ENCODE measurements at places on chromosomes 5 and 9.

DNA sequence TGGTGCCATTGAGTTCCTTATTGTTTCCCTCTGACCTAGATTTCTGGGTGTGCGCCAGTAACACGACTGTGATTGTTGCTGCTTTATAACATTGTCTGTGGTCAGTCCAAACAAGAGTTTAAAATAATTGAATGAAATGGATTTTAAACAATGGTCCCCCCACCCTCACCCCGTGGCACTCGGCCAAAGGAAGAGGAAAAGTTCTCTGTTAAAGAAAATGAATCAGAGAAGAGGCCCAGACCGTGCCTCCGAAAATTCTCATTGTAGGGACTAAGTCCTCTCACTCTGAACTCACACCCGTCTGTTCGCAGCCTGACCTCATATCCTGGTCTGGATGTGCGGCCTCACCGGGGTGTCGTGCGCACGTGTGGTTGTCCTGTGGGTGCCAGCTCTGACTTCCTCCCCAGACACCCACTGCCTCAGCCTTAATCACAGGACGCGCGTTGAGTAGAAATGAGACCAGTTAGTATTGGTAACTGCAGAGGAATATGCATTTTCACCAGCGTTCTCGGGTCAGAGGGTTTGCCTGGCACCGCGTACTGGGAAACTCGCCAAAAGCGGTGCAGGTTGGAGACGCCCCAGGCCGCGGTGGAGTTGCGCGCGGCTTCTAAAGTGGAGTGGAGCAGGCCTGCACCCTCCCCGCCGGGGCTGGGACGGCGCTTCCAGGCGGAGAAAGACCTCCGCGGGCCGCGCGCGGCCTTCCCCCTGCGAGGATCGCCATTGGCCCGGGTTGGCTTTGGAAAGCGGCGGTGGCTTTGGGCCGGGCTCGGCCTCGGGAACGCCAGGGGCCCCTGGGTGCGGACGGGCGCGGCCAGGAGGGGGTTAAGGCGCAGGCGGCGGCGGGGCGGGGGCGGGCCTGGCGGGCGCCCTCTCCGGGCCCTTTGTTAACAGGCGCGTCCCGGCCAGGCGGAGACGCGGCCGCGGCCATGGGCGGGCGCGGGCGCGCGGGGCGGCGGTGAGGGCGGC is at the start of gene ABL1:
Gene ABL1, plus strand, starts transcription at position 884 of the 966 bp plus-strand sequence. CDS start 193 bp downstream, outside the sequence.
- DNase-seq = no peak

- peak; percentile 88 for DNase-seq
These were observed 35.6 kb downstream of the DAB2IP start for GRCh38 chr9:121686930-121687541.

- DNase-seq = no peak
These were observed 184.6 kb upstream of the DMAC1 start for GRCh38 chr9:7984203-7984602.

GRCh38 chr9:16268067-16268881 is 602.2 kb downstream of the BNC2 start:
- DNase-seq = no peak

GRCh38 chr9:18632632-18633403 is 158.9 kb downstream of the ADAMTSL1 start:
- DNase-seq = no peak

GRCh38 chr5:32462618-32463017 is 18.1 kb upstream of the ZFR start:
- no peak for DNase-seq

- DNase-seq = no peak
These were observed 9.0 kb upstream of the LRRTM2 start for GRCh38 chr5:138884094-138884493.

- no peak for DNase-seq
These were observed 24.7 kb upstream of the IFNE start for GRCh38 chr9:21506626-21507482.

GRCh38 chr9:132857031-132857430 is 21.1 kb downstream of the AK8 start:
- DNase-seq = no peak

DNA sequence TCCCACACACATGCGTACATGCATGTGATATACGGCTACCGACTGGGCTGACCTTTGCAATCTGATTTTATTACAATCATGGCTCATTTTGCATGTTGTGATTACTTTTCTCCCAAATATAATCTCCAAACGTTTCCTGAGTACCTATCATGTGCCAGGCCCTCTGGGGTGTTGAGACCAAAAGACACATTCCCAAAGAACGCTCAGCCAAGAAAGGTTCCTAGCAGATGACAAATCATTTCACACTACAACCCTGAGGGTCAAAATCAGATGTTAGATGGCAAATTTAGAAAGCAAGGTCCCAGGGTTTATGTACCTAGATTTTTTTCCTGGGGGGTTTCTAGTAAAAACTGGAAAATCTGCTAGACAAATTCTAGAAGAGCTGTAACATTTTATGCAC is 32.4 kb upstream of the SLC25A51 start:
- DNase-seq = no peak

- no peak for DNase-seq
These were observed 194.6 kb downstream of the AOPEP start for GRCh38 chr9:94921092-94921471.

- no peak for DNase-seq
These were observed 258.7 kb upstream of the CLINT1 start for GRCh38 chr5:158117467-158118160.

DNA sequence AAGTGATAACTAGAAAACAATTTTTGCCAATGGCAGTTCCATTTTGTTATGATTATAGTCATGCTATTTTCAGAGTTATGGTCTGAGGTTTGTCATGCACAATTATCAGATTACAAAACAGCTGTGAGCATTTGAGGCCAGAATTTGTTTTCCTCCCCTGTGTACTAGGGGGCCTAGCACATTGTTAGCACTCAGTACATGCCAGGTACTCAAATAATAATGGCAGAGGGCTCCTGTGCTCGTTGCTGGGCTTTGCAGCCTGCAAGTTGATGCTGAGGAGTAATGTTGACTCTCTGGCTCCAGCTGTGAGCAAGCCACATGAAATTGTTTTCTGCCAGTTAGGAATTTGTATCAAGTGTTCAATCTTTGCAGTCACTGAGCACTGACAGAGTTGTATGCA is 6.9 kb downstream of the DNAI1 start:
- no peak for DNase-seq

- no peak for DNase-seq
These were observed 180.9 kb downstream of the ZNF462 start for GRCh38 chr9:107043886-107044285.

DNA sequence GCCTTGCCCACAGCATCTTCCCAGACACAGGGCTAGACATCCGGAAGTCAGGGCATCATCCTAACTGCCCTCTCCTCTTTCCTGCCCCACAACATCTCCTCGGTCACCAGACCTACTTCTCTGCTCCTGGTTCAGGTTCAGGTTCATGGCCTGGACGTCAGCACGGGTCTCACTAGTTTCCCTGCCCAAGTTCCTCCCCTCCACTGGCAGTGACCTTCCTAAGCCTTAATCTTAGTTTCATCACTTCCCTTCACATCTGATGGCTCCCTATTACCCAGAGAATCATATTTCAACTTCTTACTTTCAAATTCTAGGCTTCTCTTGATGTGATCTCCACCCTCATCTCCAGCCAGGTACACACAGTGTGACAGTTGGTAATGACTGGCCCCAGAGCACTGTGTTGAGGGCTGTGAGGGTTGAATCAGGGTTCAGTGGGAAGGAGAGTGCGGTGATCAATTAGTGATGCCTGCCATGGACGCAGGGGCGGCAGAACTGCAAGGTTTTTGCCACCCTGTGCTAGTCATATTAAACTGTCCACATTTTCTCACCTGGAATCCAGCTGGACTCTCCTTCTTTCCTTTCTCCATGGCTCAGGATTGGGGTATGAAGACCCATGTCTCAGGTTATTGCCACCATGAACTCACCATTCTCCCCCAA is 34.3 kb upstream of the CRB2 start:
- DNase-seq = no peak

DNA sequence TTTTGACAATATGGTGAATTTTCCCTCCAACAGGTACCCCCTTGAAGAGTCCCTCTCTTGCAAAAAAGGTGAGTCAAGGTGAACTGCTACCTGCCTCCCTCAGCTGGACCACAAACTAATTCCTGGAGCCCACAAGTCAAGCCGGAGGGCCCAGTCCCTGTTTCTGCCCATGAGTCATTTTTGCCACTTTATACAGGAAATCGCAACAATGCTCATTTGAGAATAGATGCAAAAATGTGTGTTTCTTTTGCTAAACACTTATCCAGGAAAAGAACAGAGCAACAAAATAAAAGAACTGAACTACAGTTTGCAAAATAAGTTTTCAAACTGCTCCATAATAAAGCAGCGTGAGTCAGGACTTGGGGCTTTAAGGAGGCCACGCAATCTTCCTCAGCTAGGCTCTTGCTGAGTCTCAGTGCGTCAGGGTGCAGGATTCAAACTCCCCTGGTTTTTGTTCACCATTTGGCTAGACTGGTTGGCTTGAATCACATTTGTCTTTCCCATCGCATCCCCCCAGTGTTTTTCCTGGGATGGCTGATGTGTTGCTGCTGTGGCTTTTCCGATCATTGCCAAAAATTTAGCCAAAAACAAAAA is 102.7 kb downstream of the GOLPH3 start:
- DNase-seq = no peak

DNA sequence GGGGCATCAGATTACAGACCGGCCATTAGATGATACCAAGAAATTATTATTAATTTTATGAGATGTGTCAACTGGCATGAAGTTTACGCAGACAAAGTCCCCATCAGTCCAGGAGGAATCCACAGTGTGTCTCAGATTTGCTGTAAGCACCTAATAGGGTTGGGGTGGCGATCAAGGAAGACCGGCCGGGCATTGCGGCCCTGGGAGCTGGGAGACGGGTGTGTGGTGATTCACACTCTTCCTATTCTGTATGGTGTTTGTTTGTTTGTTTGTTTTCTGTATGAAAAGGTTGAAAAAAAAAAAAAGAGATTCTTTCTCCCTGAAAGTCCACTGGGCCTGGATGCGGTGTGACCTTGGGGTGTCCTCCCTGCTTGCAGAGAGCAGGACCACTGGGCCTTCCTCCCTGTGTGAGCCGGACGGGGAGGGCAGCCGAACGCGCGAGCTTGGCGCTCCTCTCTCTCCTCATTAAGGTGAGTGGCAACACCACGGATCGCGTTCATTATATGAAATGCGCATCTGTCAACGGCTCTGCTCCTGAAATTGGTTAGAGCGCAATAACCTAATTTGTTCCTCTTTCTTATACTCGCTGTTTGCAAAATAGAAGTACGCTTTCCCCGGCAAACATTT is 15.1 kb downstream of the RASGEF1C start:
- DNase-seq = no peak

- DNase-seq = no peak
These were observed 328 bp downstream of the CAMSAP1 start for GRCh38 chr9:135907006-135907430.

GRCh38 chr5:78433972-78434371 is 73.6 kb downstream of the SCAMP1 start:
- DNase-seq = no peak

GRCh38 chr9:75039009-75039408 is 10.9 kb upstream of the CARNMT1 start:
- no peak for DNase-seq

- no peak for DNase-seq
These were observed 662.4 kb downstream of the DTWD2 start for GRCh38 chr5:118325931-118326330.

DNA sequence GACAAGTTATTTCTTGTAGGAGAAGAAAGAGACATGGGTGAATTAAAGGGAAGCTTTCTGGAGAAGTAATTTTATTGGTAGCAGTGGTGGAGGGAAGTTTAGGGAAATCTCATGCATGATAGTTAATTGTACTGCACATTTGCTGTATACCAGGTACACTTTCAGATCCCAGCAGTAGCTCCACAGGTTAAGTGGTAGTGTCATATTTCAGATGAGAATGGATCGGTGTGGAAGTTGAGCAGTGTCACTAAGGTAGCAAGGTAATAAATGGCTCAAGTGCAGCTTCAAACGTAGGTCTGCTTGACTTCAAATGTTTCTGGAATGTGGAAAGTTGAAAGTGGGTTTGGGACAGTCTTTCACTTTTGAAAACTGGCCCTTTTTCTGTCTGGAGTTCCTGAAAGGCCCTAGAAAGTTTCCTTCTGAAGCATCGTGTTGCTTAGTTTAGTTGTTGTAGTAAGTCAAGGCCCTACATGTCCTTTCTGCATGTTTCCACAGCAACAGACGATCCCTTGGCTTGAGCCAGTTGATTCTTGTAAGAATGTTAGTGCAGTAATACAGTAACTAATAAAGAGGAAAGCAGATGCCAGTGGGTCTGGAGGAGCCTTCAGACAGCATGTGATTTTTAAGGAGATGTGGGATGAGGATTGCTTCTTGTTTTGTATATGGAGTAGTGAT is 3.7 kb downstream of the CLTA start:
- DNase-seq = no peak

- DNase-seq = no peak
These were observed 305.1 kb downstream of the TRPM3 start for GRCh38 chr9:70816316-70816715.

DNA sequence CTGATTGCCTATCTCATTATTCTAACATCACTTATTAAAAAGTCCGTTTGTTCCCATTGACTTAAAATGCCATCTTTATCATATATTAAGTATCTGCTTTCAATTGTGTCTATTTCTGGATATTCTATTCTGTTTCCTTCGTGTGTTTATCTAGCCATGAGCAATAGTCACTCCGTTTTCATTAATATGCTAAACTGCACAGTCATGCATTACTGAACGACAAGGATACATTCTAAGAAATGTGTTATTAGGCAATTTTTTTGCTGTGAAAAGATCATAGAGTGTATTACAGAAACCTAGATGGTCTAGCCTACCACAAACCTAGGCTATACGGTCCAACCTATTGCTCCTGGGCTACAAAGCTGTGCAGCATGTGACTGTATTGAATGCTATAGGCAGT is 482.9 kb downstream of the IRX1 start:
- no peak for DNase-seq

- DNase-seq = no peak
These were observed 53.7 kb downstream of the PRRC2B start for GRCh38 chr9:131447600-131447999.

GRCh38 chr5:40033411-40033810 is 608.6 kb upstream of the DAB2 start:
- no peak for DNase-seq

- no peak for DNase-seq
These were observed 33.7 kb downstream of the CENPP start for GRCh38 chr9:92359394-92359995.

- no peak for DNase-seq
These were observed 357.0 kb downstream of the PTPRD start for GRCh38 chr9:10255758-10256157.

- DNase-seq = no peak
These were observed 18.2 kb downstream of the C9orf152 start for GRCh38 chr9:110189559-110190320.

- DNase-seq = no peak
These were observed 111.1 kb downstream of the TLR4 start for GRCh38 chr9:117815315-117815714.

- no peak for DNase-seq
These were observed 427.6 kb downstream of the NR2F1-AS1 start for GRCh38 chr5:93153461-93153860.

All from omental fat pad (tissue), 4 donors.